ENCODE measurements at places on chromosomes 5 and 9.

DNA sequence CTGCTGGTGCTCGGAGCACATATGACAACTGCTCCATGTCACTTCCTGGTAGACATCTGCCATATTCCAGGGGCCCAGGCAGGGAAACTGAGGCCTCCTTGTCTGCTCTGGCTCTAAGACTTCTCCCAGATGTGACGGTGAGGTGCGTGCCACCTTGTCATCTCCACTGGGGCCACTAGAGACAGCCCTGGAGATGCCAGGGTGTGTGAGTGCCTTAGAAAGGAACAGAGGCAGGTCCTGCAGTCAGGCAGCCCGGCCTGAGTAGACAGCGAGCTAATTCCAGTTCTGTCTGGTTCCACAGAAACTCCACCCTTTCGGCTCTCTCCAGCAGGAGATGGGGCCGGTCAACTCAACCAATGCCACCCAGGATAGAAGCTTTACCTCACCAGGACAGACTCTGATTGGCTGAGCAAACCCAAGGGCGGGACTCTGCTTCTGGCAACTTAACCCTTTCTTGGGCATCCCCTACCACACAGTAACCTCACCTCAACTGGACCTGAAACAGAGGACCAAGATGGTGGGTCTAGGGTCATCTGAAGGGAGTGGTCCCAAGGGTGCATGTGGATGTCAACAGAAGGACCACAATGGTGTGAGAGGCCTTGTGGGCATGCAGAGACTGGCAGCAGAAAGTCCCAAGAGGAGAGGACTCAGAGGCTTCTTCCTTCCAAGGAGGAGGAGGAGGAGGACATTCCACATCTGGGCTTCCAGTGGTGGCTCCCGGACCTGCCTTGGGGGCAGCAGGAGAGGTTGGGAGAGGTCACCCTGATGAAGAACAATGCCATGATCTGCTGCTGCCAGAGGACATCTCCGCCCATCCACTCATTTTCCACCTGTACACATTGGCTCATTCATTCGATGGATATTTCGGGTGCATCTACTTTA lies 77.7 kb downstream of the RGS3 start:
- ATAC-seq: no peak

DNA sequence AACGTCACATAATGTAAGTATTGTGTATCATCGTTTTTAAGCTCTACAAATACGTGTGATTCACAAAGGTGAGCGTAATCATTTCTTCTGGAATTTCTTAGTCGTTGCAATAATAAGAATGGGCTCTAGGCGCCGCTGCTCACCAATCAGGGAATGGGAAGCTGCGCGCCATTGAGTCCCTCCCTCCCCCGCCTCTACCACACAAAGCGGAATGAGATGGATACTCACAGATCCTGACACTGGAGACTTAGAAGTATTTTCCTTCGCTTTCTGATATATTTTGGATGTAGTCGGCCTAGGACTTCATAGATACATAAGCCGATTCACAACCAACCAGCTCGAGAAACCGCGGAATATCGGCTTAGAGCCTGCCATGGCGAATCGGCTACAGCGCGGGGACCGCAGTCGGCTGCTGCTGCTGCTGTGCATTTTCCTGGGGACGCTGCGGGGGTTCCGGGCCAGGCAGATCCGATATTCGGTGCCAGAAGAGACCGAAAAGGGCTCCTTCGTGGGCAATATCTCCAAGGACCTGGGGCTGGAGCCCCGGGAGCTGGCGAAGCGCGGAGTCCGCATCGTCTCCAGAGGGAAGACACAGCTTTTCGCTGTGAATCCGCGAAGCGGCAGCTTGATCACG lies at the start of gene PCDHGA11:
TSS of gene PCDHGA11 (plus strand) at position 197 of the 634 bp plus-strand sequence. CDS start at position 374, 177 bp downstream.
- no peak for ATAC-seq

DNA sequence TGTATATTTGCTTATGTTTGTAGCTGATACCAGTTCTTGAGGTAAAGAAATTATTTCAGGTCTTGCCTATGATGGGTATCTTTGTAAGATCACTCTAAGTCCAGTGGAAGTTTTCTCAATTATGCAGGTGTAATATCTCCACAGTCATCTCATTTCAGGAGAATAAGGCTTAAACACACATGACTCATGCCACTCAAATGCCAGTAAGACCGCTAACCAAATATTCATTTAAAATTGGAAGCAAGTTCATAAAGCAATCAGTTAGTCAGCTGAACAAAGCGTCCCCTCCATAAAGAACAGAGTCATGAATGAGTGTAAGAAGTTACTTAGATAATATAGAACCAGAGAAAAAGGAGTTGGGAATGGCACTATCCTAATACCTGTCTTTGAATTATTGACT lies 248.7 kb downstream of the LURAP1L start:
- ATAC-seq: no peak

- ATAC-seq: no peak
Measured at GRCh38 chr5:91061946-91062562, 321.1 kb downstream of the ARRDC3 start.

DNA sequence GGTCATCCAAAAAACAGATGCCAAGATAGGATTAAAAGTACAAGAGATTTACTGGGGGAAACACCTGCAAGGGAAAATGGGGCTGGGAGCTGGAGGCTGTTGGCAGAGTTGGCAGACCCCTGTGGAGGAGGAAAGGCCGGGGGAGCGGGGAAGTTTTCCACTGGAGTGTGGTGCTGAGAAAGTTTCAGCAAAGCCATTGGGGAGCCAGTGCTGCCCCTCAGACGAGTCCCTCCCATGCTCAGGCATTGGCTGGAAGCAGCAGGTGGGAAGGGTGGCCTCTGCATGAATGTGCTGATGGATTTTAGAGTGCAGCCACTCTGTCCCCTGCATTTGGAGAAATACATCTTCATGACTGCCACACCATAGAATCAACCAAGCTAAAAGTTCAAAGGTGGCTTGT lies 52.8 kb downstream of the TTC1 start:
- no peak for ATAC-seq

GRCh38 chr5:64691291-64691690 lies 988 bp downstream of the SHISAL2B start:
- no peak for ATAC-seq

DNA sequence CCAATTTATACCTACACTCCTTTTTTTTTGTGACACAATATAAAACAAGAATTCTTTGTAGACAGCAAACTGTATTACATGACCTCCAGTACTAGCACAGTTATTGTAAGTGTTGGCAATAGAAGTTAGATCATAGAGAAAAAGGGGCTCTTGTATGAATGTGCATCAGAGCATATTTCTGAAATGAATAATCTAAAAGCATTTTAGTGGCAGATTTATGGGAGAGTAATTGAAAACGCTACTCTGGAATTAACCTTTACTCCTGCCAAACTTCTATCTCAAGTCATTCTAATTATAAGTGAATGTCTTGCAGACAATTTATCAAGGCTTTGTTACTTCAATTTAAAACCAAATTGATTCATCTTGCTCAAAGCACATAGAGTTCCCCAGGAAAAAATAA lies 968.1 kb downstream of the TAF11L14 start:
- ATAC-seq: no peak

GRCh38 chr9:21677834-21678233 lies 124.6 kb upstream of the MTAP start:
- ATAC-seq: no peak

DNA sequence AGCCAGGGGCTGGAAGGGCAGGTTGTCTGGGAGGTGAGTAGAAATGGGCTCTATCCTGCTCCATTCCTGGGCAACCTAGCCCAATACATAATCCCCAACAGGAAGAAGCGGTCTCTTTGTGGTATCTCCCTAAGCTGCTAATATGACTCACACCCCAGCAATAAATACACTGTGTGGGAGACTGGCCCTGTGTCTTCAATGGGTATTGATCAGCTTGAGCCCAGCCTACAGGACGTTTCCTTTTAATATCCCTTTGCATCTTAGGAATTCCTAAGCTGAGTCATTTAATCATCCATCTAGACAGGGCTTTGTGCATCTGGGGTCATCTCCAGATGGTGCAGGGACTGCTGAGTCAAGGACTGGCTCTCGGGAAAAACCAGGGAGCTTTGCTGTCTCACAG lies 207.0 kb upstream of the PANK3 start:
- ATAC-seq: no peak

Measured in activated CD4-positive, CD25-positive, alpha-beta regulatory T cell treated with anti-CD3 and anti-CD28 coated beads, Interleukin-2, amount 50 U/mL, for 24 hours (primary cell).